ENCODE measurements at places on chromosomes 5 and 9.

DNA sequence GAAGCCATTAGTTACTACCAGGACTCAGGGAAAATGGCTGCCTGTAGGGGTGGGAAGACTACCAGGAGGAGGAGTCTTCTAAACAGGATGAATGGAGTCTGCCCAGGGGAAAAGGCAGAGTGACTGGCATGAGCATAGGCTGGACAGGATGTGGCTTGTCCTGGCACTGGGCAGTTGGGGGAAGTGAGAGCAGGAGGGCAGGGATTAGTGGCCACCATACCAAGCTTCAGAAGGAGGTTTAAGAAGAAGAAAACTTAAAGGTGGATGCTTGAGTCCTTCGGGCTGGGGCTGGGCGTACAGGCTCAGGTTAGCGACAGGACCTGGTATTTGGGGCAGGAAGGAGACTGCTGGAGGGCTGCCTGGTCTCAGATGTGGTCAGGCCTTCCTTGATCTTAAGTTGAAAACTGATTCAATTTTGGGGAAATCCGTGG lies 5.0 kb upstream of the NSD1 start:
- DNase-seq, result no peak

GRCh38 chr9:89765211-89765946 lies 160.6 kb downstream of the GADD45G start:
- DNase-seq, result peak; percentile 18

GRCh38 chr5:158212917-158213316 lies 354.0 kb upstream of the CLINT1 start:
- no peak for DNase-seq

DNA sequence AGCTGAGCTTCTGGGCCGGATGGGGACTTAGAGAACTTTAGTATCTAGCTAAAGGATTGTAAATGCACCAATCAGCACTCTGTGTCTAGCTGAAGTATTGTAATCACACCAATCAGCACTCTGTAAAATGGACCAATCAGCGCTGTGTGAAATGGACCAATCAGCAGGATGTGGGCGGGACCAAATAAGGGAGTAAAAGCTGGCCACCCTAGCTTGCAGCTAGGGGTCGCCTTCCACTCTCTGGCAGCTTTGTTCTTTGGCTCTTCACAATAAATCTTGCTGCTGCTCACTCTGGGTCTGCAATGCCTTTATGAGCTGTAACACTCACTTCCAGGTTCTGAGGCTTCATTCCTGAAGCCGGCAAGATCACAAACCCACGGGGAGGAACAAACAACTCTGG lies 354.0 kb downstream of the PRR16 start:
- no peak for DNase-seq

GRCh38 chr9:69759021-69759420 lies 790 bp downstream of the PTAR1 start:
- no peak for DNase-seq

DNA sequence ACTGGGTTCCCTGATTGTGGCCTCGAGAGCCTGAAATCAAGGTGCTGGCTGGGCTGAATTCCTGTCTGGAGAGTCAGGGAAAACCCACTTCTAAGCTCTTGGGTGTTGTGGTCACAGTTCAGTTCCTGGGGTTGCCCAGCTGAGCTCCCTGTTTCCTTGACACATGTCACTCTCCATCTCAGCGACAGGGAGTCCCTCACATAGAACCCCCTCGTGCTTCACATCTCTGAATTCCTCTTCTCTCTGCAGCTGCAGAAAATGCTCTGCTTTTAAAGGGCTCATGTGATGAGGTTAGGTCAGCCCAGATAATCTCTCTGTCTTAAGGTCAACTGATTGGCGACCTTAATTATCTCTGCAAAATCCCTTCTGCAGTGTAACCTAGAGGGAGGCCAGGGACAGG lies 53.5 kb upstream of the NFIL3 start:
- DNase-seq, result no peak

- no peak for DNase-seq
Measured at GRCh38 chr5:113213551-113214425, 221.0 kb downstream of the TSSK1B start.

GRCh38 chr5:658103-658502 lies 35.0 kb downstream of the TPPP start:
- peak; percentile 74 for DNase-seq

DNA sequence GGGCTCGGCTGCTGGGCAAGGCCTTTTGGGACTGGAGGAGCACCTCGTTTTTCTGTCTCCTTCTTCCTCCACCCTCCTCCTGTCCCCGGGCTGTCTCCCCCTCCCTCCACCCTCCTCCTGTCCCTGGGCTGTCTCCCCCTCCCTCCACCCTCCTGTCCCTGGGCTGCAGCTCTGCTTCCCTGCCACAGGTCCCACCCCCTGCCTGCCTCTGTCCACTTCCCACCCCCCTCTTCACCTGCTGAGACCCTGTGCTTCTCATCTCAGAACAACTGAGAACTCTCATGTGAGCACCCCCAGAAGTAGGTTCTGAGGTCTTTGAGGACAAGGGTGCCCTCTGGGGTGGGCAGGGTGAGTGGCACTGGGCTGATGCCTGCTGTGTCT lies 5.8 kb upstream of the TOR4A start:
- no peak for DNase-seq

DNA sequence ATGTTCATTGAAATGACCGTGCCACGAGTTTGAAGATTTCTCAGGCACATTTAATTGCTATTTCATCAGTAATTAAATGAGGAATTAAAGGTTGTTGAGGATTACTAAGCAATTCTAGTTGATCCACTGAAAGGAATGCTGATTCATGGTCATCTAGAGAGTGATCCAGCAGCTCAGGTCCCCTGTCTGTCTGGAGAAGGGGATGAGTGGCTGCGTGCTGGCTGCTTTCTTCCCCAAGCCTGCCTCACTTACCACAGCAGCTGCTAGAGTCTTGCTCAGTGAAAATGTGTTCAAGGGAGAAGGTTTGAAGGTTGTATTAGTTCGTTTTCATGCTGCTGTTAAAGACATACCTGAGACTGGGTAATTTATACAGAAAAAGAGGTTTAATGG lies 7.8 kb upstream of the TGFBI start:
- no peak for DNase-seq

- DNase-seq, result no peak
Measured at GRCh38 chr9:110978516-110978915, 59.8 kb downstream of the LPAR1 start.
